Retina (tissue), 1 donor: ENCODE measurements at places on chromosomes 1 and 21.

- DNase-seq = no peak
Observed at GRCh38 chr1:207832796-207833195, 78.1 kb downstream of the CD34 start.

GRCh38 chr21:29193901-29194300, 63.5 kb downstream of the MAP3K7CL start:
- no peak for DNase-seq

DNA sequence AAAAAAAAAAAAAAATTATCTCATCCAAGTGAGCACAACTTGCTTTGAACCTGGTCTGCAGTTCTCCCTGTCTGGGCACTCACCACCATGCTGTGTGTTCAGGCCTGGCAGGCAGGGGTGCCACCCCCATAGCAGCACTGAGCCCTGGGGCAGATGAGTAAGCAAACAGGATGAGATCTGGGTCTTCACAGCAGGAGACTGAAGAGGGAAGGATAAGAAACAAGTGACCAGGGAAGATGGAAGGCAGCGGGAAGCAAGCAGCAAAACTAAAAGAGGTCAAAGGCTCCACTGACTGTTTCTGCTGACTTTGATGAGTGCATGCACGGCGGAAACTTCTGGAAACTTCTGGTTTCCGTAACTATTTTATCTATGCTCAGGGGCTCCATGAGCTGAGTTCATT, 133.5 kb upstream of the SOD1 start:
- DNase-seq = no peak

DNA sequence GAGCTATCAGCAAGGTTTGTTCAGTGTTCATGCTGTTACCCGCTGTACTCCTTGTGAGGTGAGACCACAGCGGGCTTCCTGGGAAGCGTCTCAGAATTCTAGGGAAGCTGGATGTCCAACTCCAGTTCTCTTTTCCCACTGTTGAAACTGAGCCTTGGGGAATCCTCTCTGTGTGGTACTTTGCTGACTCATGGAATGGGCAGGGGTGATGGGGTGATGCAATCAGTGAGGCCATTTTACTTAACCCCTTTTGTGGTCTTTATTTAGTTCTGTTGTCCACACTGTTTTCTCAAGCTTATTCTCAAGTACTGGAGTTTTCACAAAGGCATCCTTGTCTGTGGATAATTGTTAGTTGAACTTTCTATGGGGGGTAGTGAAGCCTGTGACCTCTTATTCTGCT, 42.6 kb downstream of the ACKR1 start:
- DNase-seq = no peak

- DNase-seq = no peak
Observed at GRCh38 chr1:109475261-109475660, 8.4 kb upstream of the ATXN7L2 start.

GRCh38 chr1:21381354-21381753, 58.6 kb upstream of the NBPF3 start:
- DNase-seq = no peak

GRCh38 chr21:45769294-45769693, 125.8 kb downstream of the PCBP3 start:
- no peak for DNase-seq

DNA sequence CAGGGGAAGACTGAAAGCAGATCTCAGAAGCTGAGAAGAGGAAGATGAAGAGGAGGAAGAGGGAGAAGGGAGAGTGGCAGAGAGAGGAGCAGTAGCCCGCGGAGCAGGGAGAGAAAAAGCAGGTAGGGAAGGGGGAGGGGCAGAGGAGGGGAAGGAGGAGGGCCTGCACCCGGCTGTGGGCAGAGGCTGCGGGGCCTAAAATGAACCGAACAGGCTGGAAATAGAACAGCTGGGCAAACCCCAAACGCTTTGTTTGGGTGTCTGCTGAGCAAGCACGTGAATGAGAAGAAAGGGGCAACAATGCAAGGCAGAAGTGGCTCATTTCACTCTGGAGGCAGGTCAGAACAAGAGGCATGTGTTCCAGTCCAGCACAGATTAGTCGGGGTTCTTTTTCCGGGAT, 33.5 kb downstream of the KCNC4 start:
- DNase-seq = peak; percentile 49

- DNase-seq = peak; percentile 33
Observed at GRCh38 chr1:119475866-119476439, 31.1 kb upstream of the HSD3B1 start.

GRCh38 chr1:32893198-32894018, 7.1 kb downstream of the HPCA start:
- peak; percentile 84 for DNase-seq

DNA sequence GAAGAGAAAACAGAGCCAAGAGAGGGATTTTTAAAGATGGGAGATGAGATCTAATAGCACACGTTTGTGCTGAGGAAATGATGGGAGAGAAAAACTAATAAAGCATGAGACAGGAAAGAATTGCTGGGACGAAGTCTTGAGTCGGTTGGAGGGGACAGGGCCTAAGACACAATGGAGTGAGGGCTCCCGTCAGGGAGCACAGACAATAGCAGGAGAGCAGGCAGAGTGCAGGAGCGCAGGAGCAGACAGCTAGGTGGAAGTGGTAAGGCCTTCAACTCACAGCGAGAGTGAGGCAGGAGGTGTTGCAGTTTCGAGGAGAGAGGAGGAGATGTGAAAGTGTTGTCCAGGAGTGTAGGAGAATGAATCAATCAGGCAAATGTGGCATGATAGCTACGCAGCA, 59.9 kb upstream of the SOX13 start:
- no peak for DNase-seq
